Suprapubic skin (tissue), 4 donors: ENCODE measurements at places on chromosomes 16 and 17.

- no peak for DNase-seq
These were observed 1305.6 kb downstream of the CDH11 start for GRCh38 chr16:63816276-63816675.

GRCh38 chr17:74432766-74433391, 991 bp downstream of the GPRC5C start:
- no peak for DNase-seq

DNA sequence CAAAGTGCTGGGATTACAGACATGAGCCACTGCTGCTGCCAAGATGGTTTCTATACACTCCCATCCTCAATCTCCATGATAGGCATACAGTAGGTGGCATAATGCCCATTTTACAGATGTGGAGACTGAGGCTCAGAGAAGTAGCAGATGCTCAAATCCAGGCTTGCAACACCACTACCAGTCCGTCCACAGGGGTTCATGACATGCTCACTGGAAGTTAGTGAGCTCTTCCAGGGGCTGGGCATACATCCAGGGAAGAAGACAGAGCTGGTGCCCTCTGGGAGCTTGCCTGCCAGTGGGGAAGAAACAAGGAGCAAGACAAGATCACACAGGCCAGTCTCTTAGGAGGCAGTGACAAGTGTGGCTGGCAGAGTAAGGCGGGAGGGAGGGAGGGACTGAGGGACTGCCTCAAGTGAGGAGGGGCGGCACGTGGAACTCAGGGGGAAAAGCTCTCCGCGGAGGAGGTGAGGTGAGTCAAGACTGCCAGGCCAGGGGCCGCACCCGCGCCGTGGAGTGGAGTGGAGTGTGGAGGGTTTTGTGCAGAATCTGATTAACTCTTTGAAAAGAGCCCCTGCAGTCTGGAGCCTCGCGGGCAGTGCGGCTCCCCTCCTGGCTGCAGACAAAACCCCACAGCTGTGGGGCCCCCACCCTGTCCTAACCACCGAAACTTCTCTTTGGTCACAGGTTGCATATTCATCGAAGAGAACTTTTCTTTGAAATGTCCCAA, 27.9 kb downstream of the SREBF1 start:
- no peak for DNase-seq

DNA sequence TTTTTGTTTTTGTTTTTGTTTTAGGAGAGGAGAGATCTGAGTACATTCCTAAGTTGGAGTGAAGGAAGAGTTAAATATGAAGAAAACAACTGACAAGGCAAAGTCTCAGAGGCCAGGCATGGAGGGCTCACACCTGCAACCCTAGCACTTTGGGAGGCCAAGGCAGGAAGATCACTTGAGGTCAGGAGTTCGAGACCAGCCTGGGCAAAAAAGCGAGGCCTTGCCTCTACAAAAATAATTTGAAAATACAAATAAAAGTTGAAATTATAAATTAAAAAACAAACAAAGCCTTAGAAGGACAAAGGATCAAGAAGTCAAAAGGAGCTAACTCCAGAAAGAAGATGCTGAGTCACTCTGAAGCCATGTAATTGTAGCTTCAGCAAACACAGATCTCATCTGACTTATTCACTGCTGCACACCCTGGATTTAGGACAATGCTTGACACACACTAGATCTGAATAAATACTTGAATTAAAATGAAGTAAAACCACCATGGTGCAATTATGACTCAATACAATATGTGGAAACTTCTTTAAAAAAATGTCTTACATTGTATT, 9.1 kb downstream of the CEP20 start:
- DNase-seq, result no peak

- DNase-seq, result no peak
These were observed 24.8 kb upstream of the ERN1 start for GRCh38 chr17:64154717-64155116.

DNA sequence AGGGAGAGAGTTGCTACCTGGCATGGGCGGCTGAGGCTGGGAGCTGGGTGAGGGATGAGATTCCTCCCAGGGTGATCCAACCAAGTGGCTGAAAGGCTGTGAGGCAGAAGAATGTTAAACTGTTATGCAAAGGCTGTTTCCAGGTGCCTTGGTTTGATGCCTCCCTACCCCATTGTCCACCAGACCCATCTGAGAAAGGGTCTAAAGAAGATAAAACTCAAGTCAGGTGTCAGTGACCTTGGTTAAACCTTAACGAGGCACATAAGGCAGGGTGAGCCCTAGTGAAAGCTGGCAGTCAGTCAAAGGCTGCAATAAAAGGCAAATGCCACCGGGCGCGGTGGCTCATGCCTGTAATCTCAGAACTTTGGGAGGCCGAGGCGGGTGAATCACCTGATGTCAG, 23.8 kb downstream of the LDHD start:
- no peak for DNase-seq

DNA sequence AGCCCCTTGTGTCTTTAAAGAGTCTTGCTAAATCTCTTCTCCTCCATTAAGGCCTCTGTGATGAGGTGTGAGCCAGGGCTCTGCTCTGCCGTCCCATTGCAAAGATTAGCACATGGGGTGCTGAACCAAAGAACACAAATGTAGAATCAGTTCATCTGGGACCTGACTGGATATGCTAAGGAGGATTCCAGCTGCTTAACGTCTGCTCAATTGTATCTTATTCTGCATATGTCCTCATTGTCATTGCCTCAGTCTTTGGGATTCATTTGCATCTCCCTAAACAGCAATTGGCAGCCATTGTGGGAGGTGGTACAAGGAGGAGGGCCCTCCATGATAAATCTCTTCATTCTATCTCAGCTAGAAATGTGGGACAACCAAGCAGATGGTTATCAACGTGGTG, 106.3 kb upstream of the ADAMTS18 start:
- DNase-seq, result no peak

GRCh38 chr16:54159490-54160080, 127.0 kb downstream of the IRX3 start:
- DNase-seq, result no peak

DNA sequence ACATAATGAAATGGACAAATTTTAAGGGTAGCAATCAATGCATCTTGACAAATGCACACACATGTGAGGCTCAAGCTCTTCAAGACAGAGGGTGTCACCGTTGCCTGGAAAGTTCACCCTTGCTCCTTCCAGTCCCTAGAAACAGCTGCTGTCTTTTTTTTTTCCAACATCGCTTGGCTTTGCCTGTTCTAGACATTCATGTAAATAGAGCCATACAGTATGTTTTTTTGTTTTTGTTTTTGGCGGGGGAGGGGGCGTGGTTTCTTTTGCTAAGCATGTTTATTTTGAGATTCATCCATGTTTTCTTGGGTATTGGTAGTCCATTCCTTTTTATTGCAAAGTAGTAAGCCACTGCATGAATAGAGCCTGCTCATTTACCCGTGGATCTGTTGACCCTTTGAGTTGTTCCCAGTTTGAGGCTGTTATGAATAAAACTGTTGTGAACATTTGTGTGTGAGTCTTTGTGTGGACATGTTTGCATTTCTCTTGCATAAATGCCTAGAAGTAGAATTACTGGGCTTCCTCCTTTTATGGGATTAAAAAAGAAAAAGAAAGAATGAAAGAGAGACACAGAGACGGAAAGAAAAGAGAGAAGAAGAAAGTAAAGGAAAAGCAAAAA, 78.4 kb downstream of the NT5M start:
- no peak for DNase-seq

GRCh38 chr17:68378268-68379176, 78.8 kb downstream of the WIPI1 start:
- peak; percentile 98 for DNase-seq

- DNase-seq, result no peak
These were observed 89.2 kb upstream of the WSCD1 start for GRCh38 chr17:5980941-5981340.

GRCh38 chr17:47297661-47298400, 25.9 kb upstream of the EFCAB13 start:
- DNase-seq, result no peak

DNA sequence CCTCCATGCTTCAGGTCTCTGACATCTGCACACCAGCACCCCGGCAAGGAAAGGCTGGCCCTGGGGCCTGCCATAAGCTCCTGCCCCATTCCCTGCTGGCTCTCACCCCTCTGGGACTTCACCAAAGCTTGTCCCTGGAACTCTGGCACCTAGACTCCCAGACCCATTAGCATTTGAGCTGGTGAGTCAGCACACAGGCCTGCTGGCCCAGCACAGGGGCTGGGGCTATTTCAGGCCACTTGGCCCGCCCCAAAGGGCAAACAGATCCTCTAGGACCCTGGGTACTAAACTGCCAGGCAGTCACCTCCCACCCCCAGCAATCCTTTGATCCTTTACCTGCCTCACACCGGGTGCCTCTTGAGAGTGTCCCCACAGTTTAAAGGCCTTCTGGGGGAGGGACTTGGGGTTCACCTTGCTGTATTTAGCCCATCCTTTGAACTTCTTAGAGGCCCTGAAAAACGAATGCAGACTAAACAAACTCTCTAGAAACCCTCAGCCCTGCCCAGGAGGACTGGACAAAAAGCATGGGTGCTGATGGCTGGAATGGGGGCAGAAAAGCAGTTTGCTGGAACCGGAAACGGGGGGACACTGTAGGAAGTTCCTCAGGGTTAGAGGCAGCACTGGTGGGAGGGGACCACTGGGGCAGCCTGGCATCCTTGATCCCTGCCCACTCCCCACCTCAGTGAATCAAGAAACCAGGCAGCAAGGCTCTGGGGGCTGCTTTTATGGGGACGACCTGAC, 3.2 kb upstream of the SAMD14 start:
- DNase-seq, result no peak

GRCh38 chr16:11583889-11584565, 2.7 kb downstream of the LITAF start:
- no peak for DNase-seq

GRCh38 chr16:11278681-11279628, 2.2 kb downstream of the PRM1 start:
- no peak for DNase-seq

DNA sequence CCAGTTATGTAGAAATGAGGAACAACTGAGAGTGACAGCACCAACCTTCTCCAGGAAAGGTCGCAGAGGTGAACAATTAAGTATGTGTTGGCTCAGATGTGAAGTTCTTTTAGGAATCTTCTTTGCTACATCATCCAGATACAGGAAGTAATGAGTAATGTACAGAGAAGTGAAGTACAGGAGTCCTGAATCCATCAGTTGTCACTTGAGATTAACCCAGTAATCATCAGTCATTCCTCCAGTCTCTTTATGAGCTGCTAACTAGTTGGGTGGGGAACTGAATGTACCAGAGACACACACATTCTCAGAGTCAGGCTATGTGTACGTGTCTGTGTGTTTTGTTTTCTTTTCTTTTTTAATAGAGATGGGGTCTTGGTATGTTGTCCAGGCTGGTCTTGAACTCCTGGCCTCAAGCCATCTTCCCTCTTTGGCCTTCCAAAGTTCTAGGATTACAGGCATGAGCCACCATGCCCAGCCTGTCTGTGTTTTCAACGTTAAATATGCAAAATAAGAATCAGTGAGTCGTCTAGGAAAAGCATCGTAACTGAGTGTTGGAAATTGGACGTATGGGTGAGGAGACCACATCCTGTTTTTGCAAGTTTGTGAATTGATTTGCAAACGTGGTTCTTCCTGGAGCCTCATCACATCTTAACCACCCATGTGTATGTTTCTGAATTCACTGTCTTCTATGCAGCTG, 19.9 kb downstream of the ZNF200 start:
- DNase-seq, result no peak

DNA sequence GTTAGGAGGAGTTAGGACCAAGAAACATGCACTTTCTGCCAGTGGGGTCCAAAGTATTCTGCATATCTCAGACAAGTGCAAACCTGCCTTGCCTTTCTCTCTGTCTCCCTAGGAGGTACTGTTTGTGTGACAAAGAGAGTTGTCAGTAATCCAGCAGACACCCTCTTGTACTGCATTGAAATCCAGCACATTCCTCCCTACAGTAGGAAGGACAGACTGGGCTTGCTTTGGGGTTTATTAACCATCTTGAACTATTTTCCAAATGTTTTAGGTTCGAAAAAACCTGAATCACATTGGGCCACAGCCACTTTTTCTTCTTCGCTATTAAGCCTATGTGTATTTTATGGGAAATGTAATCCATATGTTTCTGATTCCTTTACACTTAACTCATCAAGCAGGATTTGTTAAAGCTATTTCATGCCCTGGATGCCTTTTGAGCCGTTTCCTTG, 204.2 kb upstream of the KCNJ16 start:
- DNase-seq, result no peak

GRCh38 chr16:11681976-11682654, 13.9 kb downstream of the SNN start:
- peak; percentile 73 for DNase-seq

DNA sequence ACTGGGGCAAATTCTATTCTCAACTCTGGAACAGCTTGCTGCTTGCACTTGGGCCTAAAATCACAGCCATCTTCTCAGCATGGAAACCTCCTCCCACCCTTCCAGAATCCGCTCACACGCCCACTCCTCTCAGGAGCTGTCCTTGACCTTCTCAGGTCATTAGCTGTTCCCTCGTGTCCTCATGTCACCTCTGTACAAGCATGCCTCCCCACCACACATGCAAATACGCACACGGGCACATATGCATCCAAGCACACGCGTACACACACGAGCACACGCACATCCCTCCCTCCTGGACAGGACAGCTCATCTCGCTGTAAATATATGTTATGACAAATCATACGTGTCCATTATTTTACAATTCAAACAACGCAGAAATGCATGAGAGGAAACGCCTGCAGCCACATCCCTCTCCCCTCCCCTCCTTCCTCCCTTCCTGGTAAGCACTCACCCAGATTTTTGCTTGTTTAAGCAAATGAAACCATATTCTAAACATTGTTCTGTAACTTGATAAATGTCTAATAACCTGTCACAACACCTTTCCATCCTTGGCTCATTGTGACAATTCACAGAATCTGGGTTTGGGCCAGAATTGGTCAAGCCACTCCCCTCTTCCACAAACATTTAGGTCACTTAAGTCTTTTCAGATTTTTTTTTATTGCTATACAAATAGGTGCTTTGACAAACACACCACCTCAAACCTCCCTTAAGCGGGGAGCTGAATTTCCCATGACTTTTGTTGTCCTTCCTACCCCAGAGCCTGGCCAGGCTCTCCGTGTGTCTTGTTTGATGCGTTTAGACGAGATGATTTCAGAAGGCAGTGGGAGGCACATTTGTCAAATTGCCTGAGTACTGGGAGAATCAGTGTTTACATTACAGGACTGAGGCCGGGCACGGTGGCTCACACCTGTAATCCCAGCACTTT, 41.7 kb downstream of the DNAH17 start:
- DNase-seq, result no peak
